Activated T-helper 17 cell treated with anti-CD3 and anti-CD28 coated beads, Interleukin-2, amount 50 U/mL, for 72 hours (primary cell): ENCODE measurements at places on chromosomes 6 and 20. TPM values are rescaled to one million over a fixed set of nuclear protein-coding genes. Genes with fewer than 3 reads are reported as not detected.

The ANGPT4 gene
- total RNA-seq = not detected

The ZC2HC1B gene
- total RNA-seq = not detected

GRCh38 chr6:151721146-151721545 lies 86.3 kb upstream of the ESR1 start:
- H3K36me3 ChIP-seq = no peaks in the 10 kb centered on the region
- no peak overlapping the region for H3K27ac ChIP-seq
- no peak overlapping the region for H3K4me3 ChIP-seq
- H3K4me1 ChIP-seq = peaks cover 11% of the 10 kb centered on the region

- H3K4me1 ChIP-seq = no peaks in the 10 kb centered on the region
- peaks cover 3% of the 10 kb centered on the region for H3K27me3 ChIP-seq
- H3K4me3 ChIP-seq = no peak overlapping the region
- H3K36me3 ChIP-seq = no peaks in the 10 kb centered on the region
Measured at GRCh38 chr6:72267470-72267869, 354.4 kb upstream of the KCNQ5 start.

GRCh38 chr6:109397020-109397419 lies 14.8 kb upstream of the CD164 start:
- H3K4me3 ChIP-seq = no peak overlapping the region
- H3K27me3 ChIP-seq = no peaks in the 10 kb centered on the region
- no peak for ATAC-seq
- no peaks in the 10 kb centered on the region for H3K4me1 ChIP-seq

DNA sequence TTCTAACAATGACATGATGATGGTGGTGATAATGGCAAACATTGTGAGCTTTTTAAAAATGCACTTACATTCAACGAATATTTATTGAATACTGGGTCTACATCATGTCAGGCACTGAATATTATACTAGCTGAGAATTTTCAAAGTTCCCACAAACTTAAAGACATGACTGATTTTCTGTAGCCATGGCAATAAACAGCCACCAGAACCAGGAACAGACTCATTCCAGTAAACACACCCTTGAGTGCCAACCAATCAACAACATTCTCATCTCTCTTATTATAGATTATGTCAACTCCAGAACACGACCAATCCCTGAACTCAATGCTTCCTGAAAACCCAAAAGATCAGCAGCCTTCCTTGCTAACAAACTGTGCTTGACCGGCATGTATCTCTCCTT lies 212.4 kb upstream of the RUNX2 start:
- H3K4me1 ChIP-seq = peaks cover 15% of the 10 kb centered on the region
- H3K27ac ChIP-seq = peak overlapping the region; percentile 53
- ATAC-seq = peak; percentile 58
- H3K27me3 ChIP-seq = no peaks in the 10 kb centered on the region
- peak overlapping the region; percentile 27 for H3K4me3 ChIP-seq

DNA sequence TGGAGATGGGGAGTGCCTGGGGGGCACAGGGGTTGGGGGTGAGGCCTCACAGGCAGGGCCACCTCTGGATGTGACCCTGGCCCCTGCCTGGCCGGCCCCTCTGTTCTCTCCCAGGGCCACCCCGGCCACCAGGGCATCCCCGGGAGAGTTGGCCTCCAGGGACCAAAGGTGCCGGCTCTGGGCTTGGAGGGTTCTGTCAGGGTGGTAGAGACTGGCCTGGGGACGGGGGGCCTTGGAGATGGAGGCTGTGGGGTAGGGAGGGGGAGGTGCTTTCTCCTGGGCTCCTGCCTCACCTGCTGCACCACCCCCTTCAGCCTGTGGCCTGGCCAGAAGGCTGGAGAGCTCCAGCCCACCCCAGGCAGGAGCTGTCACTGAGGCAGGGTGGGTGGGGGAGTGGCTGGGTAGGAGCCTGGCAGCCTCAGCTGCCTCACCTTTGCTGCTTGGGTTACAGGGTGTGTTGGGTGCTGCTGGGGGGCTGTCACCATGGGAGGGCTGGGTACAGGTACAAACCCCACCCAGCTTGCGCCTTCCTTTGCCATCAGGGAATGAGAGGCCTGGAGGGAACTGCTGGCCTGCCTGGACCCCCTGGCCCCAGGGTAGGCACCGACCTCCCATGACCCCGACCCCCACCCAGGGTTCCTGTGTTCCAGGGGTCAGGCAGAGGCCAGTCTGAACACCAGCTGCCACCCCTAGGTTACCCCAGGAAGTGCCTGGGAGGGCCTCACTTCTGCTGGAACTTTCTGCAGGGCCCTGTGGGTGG lies 32.7 kb downstream of the COL20A1 start:
- no peaks in the 10 kb centered on the region for H3K27me3 ChIP-seq
- no peak overlapping the region for H3K27ac ChIP-seq
- ATAC-seq = no peak

- no peak overlapping the region for H3K4me3 ChIP-seq
- H3K27ac ChIP-seq = no peak overlapping the region
- ATAC-seq = peak; percentile 91
- no peaks in the 10 kb centered on the region for H3K4me1 ChIP-seq
- H3K27me3 ChIP-seq = no peaks in the 10 kb centered on the region
Measured at GRCh38 chr20:25223179-25223661, 24.7 kb upstream of the PYGB start.

- no peaks in the 10 kb centered on the region for H3K36me3 ChIP-seq
- H3K27ac ChIP-seq = no peak overlapping the region
- H3K4me3 ChIP-seq = no peak overlapping the region
- H3K27me3 ChIP-seq = no peaks in the 10 kb centered on the region
Measured at GRCh38 chr6:77930952-77931351, 278.1 kb downstream of the MEI4 start.

GRCh38 chr6:147974376-147974775 lies 368.3 kb upstream of the SASH1 start:
- no peaks in the 10 kb centered on the region for H3K27me3 ChIP-seq
- no peaks in the 10 kb centered on the region for H3K36me3 ChIP-seq
